ENCODE measurements at places on chromosomes 3 and 15.

- DNase-seq, result no peak
Observed at GRCh38 chr3:123637131-123637530, 52.3 kb upstream of the HACD2 start.

- DNase-seq, result no peak
Observed at GRCh38 chr3:114393367-114394072, 99.7 kb downstream of the TIGIT start.

DNA sequence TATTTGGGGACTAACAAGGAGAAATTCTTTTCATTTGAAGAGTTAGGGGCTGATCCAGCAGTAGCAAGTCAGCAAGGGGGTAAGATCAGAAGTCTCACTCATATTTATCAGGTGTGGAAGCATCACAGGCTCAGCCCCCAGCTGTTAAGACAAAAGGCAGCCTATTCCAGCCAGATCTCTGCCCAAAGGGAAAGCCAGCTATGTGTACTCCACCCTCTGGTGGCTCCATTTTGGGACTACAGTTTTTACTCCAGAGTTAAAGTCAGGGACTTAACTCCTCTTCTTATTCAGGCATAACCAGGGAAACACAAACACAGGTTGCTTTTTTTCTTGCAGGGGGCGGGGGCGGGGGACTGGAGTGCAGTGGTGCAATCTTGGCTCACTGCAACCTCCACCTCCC lies 19.2 kb downstream of the UBP1 start:
- DNase-seq, result no peak

DNA sequence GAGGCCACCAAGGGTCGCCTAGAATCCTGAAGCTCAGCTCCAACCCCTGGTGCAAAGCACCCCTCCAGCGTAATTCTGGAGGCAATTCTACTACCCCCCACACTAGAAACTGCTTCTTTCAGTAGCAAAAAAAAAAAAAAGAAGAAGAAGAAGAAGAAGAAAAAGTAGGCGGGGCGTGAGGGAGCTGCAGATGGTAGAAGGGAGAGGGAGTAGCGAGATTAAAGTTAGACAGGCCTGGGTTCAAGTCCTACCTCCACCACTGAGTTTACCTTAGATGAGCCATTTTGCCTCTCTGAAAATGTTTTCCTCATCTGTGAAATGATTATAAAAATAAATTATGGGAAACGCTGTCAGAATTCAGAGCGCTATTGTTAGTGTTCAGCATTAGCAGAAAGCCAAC lies 913 bp downstream of the FAM174B start:
- DNase-seq, result no peak

DNA sequence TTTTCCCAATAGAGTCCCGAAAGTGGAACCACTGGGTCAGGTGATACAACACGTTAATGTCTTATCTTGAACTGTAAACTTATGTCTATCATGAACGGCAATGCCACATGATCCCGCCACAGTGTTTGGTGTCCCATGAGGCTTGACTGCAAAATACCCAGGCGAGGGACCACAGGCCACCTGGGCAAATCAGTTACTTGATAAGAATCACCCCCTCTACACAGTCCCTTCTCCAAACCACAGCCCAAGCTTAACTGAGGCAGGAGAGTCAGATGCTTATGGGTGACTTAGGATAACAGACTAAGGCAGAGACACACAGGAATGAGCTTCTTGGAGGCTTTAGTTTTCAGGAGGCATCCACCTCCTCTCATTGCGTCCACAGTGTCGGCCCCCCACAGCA lies 42.9 kb upstream of the SNRPA1 start:
- DNase-seq, result no peak

- DNase-seq, result no peak
Observed at GRCh38 chr3:39317571-39318169, 11.8 kb upstream of the CCR8 start.

- DNase-seq, result no peak
Observed at GRCh38 chr15:98126326-98127085, 166.0 kb downstream of the ARRDC4 start.

DNA sequence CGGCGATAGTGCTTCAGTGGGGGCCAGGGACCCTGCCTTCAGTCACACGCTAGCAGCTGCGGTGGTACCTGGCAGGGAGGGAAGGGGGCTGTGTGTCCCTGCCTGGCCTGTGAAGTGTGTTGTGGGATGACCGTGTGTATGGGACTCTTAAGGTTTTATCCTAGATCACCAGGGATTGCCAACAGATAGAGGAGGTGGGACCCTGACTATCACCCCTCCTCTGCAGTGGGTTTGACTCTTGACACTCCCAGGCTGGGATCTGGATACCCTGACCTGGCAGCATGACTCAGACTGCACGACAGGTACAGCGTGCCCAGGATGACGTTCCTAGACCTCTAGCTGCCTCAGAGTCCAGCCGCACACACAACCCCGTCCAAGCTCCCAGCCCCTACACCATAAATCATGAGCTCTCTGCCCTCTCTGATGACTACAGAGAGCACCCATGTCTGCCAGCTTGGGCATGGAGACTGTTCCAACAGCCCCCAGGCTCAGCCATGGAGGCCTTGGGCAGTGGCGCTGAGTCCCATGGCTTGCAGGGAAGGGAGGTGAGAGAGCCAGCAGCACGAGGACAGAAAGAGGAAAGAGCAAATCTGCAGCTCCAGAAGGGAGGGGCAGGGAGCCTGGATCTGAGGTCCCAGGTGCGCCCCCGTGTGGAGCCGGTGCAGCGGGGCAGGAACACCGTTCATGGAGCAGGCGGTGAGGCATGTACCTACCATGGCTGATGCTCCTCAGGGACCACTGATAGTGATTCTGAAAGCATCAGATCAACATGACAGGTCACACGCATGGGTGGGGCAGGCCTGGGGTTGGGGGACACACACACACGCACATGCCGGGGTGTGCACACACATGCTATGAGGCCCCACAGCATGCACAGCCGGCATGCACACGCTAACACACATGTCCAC lies 71.0 kb downstream of the ADAMTS7 start:
- DNase-seq, result no peak

GRCh38 chr3:150292891-150293290 lies 115.2 kb upstream of the TSC22D2 start:
- DNase-seq, result no peak

GRCh38 chr3:127765735-127766134 lies 56.6 kb downstream of the MGLL start:
- no peak for DNase-seq

DNA sequence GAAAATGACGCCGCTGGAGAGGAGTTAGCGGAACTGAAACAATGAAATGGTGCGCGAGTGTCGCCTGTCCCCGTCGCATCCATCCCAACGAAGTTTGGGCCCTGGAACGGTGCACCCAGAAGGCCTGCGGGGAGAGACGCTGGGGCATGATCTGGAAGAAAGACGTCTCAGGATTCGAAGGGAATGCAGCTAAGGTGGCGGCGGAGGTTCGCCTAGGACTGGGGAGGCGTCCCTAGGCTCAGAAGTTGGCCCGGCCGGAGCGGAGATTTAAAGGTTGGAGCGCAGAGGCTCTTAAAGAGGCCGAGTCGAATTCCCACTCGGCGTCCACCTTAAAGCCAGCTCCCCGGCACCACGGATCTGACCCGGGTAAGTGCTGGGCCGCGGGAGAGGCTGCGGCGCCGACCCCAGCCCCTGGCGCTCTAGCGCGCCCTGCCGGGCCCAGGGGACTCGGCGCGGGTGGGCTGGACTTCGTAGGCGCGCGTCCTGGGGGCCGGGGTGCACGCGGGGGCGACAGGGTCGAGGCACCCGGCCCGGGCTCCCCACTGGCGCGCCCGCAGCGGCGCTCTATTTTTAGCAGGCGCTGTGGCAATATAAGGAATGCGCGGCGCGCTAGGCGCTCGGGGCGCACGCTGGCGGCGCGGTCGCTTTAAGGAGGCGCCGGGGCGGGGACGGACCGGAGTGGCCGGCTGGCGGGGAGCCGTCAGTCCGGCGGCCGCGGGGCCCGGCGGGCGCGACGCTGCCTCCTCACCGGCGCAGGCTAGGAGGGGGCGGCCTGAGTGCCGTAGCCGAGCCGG lies at the start of gene MRAS:
TSS of gene MRAS (plus strand) at position 620 of the 794 bp plus-strand sequence. CDS start 24,305 bp downstream, outside the sequence.
- no peak for DNase-seq

GRCh38 chr15:37135225-37135624 lies 34.9 kb upstream of the MEIS2 start:
- no peak for DNase-seq
